Esophagus muscularis mucosa (tissue), 4 donors: ENCODE measurements at places on chromosomes 4 and X.

GRCh38 chrX:1321674-1322073 lies 14.9 kb upstream of the IL3RA start:
- DNase-seq = no peak

DNA sequence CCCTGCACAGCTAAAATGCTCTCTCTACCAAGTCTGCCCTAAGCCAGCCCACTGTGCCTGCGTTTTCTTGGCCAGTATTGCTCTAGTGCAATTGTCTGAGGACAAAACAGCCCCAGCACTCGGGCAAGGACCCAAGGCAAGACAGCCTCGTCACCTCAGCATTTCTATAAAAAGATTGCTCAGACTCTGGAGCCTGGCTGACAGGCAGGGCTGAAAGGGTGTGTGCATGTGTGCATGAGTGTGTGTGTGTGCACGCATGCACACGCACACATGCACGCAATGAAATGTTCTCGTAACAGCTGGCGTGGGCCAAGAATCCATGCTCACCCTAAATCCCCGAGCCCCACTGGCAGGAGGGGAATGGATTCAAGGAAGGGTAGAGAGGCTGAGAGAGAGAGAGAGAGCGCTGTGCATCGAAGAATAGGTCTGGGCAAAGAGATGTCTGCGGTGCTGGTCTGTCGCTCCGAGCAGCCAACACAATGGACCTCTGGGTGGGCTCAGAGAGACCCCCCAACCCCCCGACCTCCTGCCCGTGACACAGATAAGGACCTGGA lies 579.2 kb downstream of the BCOR start:
- DNase-seq = no peak

DNA sequence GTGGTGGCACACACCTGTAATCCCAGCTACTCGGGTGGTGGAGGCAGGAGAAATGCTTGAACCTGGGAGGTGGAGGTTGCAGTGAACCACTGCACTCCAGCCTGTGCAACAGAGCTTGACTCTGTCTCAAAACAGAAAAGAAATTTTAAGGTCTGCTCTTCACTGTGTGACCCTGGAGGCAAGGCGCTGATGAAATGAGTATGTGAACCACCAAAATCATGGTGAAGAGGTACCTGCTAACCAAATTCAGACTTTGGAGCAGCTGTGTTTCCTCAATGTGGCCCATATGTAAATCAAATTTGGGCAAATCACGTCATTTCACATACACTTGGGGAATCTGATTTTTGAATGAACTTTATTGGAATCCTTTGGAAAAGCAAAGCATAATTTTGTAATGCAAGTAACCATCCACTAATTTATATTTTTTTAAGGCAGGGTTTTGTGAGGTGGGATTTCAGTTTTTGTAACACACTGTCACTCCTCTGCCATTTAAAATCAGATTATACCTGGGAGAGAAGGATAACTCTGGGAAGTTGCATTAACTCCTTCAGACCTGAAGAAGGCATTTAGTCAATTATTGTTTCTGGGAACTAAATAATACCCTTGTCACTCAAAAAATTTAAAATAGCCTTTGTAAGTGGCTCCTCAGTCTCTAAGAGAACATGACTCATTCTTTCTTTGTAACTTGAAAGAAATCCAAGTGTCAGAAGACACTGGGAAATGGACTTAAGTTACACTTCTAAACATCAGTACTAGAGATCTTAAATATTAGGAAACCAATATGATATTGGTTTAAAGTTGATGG lies 24.0 kb downstream of the DOCK11 start:
- no peak for DNase-seq

DNA sequence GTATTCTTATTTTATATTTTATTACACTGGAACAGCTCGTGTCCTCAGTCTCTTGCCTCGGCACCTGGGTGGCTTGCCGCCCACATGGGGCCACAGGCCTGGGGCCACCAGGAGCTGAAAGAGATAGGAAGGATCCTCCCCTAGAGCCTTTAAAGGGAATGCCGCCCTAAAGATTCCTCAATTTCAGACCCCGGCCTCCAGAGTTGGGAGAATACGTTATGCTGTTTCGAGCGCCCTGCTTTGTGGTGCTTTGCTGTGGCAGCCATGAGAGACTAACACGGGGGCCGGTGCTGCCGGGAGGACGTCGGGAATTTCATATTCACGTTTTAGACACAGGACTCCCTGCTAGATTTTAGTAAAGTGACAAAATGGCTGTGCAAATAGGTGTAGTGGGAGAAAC lies 33.2 kb downstream of the ACOX3 start:
- DNase-seq = no peak

DNA sequence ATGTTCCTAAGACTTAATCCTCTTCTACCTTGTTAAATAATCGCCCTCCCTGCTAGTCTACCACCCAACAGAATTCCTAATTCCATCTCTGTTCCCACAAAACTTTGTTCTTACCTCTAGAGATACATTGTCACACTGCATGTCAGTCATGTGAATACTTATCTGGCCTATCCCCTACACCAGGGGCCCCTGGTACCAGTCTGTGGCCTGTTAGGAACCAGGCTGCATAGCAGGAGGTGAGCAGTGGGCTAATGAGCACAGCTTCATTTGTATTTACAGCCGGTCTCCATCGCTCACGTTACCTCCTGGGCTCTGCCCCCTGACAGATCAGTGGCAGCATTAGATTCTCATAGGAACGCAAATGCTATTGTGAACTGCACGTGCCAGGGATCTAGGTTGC lies 73.9 kb downstream of the APBB2 start:
- DNase-seq = no peak

GRCh38 chr4:146545102-146545501 lies 23.4 kb upstream of the SLC10A7 start:
- no peak for DNase-seq

GRCh38 chrX:103699243-103699642 lies 11.5 kb upstream of the TMEM31 start:
- no peak for DNase-seq

GRCh38 chr4:181308476-181309312 lies 934.5 kb upstream of the TENM3 start:
- DNase-seq = no peak

- DNase-seq = no peak
Measured at GRCh38 chr4:184347251-184348239, 126.8 kb downstream of the IRF2 start.

- DNase-seq = no peak
Measured at GRCh38 chr4:28317221-28317620, 1456.6 kb downstream of the STIM2 start.

DNA sequence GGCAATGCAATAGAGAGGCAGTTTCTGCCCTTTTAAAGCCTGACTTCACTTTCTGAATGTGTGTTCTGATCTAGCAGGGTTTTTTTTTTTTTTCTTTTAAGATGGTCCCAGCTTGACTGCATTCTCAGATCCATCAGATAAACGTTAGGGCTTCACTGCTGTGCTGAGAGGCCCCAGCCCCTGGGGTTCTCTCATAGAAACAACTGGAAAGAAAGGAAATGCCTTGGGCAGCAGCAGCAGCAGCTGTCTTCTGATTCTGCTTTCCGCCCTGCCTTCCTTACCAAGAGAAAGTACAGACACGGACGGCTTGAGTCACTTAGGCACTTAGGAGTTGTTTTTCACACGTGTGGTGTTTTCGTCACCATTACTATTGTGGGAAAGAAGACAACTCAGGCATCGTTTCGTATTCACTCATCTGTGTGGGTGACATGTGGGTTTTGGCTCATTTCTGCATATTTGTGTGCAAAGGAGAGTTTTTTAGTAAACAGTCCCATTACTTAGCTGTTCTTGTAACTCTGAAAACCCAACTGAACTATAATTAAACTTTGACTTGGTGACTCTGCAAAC lies 172.0 kb downstream of the PTTG2 start:
- no peak for DNase-seq

GRCh38 chrX:75132672-75133071 lies 23.4 kb downstream of the ABCB7 start:
- no peak for DNase-seq

DNA sequence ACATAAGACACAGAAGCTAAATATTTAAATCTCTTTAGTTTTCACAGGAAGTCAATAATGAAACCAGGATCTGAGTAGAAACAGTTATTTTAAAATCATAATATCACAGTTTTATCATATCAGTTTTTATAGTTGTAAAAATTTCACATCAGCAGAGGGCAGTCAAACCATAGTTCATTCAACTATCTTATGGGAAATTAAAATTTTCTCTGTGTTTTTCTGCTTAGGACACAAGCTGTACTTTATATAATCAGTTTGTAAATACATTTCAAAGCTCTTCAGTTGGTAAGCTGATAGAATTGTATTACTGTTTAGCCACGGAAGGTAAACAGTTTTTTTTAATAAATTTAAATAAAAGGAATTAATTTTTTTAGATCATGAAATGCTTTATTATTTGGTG lies 204.8 kb upstream of the NUDT6 start:
- no peak for DNase-seq

GRCh38 chrX:133670383-133670782 lies 255.1 kb upstream of the GPC4 start:
- no peak for DNase-seq

DNA sequence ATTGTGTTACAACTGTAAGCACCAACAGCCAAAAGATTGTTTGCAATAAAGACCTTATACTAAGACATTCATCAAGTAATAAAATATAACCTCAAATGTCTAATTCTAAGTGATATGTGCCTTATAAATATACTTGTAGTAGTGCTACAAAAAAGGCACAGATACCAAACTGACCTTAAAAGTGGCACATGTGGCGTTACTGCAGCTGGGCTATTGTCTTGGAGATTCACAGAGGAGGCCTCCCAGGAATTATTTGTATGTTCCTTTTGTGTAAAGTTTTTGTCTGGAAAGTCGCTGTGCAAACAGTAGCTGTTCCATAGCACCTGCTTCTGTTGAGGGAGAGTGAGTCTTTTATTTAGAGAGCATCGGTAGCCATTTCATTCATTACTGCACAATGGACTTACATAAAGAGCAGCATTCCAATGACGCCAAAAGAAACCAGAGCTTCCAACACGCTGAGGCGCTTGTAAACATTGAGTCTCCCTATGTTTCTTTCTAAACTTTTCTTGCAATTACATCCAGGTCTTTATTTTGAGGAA lies 143.7 kb downstream of the RPA4 start:
- DNase-seq = no peak

- DNase-seq = no peak
Measured at GRCh38 chr4:147332091-147332490, 148.8 kb upstream of the EDNRA start.

GRCh38 chr4:99893839-99894160 lies 427 bp downstream of the LAMTOR3 start:
- no peak for DNase-seq

DNA sequence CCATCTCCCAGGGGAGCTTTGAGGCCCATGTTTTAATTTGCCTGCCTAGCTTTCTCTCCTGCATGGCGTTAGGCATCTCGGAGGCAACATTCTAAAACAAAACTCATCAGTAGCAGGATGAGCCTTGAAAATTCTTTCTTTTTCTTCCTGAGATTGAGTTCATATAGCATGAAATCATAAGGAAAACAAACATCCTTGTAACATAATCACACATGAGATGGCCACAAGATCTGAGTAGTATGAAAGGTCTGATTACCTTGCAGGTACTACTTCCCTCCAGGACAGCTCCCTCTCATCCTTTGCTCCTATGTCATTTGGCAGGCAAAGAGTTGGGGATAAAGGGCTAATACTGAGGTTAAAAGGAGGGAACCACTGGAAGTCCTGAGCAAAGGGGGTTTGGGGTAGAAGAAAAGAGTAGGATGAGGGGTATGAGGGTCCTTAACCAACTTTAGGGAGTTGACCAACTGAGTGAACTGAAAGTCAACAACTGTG lies 37.5 kb upstream of the CXCL8 start:
- no peak for DNase-seq

DNA sequence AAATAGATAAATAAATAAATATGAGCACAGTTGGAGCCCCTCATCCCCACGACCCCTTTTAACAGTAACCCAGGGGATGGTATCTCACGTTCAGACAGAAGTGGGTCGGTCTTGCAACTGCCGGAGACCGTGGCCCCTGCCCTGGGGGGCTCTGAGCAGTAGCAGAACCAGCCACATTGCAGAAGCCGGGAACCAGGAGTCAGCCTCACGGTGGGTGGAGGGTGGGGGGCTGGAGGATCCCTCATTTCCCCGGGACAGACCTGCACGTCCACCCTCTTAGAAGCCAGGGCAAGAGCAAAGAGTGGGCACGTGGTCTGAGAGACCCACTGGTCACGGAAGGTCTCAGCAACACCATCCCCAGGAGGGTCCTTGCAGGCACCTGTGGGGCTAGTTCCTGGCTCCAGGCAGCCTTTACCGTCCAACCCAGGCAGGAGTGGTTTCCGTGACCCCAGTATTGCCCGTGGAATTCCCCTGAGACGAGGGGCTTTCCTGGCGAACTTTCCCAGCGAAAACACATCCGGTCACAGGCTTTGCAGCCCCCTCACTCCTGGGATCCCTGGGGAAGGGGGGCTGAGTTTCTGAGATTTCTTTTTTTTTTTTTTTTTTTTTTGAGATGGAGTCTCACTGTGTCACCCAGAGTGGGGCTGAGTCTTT lies 8.8 kb upstream of the IL3RA start:
- DNase-seq = no peak

- no peak for DNase-seq
Measured at GRCh38 chrX:155767051-155767875, 113.9 kb upstream of the VAMP7 start.

GRCh38 chr4:37737466-37737865 lies 51.3 kb upstream of the RELL1 start:
- DNase-seq = no peak

- no peak for DNase-seq
Measured at GRCh38 chrX:38189431-38190250, 31.0 kb downstream of the SRPX start.

- DNase-seq = no peak
Measured at GRCh38 chr4:8372506-8372905, 68.0 kb downstream of the ACOX3 start.

DNA sequence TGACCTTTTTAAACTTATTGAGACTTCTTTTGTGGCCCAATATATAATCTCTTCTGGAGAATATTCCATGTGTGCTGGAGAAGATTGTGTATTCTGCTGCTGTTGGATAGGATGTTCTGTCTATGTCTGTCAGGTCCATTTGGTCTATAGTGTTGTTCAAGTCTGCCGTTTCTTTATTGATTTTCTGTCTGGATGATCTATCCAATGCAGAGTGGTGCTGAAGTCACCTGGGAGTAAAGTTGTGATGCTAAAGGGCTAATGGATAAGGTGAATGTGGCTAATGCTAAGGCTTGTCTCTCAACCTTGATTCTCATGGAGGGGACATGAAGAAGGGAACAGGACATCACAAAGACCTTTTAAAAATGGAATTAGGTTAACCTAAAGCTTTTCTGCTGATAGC lies 72.0 kb upstream of the AP1S2 start:
- DNase-seq = no peak

- peak; percentile 89 for DNase-seq
Measured at GRCh38 chr4:152045807-152046571, 285.2 kb upstream of the GATB start.

DNA sequence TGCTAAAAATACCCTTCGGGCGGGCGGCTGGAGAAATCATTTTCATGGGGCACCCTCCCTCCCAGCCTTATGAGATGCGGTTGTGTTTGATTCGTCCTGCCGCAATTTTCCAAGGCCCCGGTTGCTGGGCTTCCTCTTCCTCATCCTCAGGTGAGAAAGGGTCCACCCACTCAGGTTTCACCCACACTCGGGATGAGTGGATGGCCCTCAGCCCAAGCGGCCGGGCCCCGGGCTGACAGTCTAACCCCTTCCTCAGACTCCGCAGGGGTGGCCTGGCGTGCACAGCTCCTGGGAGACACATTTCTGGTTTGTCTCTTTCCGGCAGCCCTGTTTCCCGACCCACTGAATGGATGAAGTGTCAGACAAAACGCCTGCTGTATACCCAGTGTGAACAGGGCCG lies 116.5 kb upstream of the LRPAP1 start:
- no peak for DNase-seq

GRCh38 chr4:150173432-150173861 lies 95.2 kb downstream of the DCLK2 start:
- no peak for DNase-seq
